CD4-positive, alpha-beta T cell (primary cell): ENCODE measurements at places on chromosomes 16 and 17.

DNA sequence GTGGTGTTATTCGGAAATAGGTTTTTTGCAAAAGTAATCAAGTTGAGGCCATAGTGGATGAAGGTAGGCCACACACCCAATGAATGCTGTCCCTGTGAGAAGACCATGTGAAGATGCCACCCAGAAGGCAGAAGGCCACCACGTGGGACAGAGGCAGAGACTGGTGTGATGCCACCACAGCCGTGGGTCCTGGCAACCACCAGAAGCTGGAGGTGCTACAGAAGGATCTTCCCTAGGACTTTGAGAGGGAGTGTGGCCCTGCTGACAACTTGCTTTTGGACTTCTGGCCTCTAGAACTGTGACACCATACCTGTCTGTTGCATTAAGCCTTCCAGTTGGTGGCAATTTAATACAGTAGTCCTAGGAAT, 49.3 kb downstream of the RMI2 start:
- DNase-seq: no peak

- no peak for DNase-seq
Observed at GRCh38 chr16:66958857-66959703, 2.0 kb upstream of the CES3 start.

GRCh38 chr17:79664930-79665737, 54.3 kb upstream of the RBFOX3 start:
- no peak for DNase-seq

DNA sequence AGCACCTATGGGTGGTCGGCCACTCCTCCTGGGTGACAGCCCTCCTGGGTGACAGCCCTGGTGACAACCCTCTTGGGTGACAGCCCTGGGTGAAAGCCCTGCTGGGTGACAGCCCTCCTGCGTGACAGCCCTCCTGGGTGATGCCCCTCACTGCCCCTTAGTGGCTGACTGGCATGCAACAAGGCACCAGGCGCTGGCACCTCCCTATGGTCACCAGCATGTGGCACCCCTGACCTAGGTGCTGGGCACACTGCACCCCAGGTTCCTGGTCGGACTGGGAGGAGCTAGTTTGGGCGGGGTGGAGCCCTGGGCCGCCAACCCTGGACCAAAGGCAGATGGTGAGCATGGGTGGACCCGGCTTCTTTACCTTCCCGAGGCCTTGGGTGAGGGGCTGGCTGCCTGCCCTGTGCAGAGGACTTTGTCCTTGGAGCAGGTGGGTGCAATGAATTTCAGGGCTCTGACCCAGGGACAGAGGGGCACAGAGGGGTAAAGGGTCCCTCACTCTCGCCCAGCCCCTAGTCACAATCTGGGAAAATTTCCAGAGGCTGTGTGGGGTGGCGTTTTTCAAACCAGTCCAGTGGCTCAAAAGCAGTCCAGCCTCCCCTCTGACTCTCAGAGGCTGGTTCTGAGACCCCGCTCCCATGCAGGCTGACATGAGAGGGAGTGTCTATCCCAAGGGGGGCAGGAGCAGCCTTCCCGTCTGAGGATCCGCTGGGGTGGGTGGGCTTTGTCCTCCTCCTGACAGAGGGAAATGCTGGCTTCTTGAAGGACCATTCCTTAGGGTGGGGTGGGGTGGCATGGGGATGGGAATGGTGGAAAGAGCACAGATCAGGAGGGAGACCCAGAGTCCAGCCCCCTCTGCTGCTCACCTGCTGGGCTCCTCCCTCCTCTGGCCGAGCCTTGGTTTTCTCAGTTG, 25.9 kb upstream of the TNFRSF13B start:
- no peak for DNase-seq

DNA sequence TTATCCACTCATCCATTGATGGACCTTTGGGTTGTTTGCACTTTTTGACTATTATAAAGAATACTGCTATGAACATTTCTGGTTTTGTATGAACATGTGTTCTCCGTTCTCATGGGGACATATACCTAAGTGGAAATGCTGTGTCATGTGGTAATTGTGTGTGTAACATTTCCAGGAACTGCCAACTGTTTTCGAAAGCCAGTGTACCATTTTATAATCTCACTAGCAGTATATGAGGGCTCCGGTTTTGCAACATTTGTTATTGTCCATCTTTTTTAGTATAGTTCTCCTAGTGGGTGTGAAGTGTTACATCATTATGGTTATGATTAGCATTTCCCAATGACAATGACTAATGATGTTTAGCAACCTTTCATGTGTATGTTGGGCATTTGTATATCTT, 5.1 kb upstream of the TRIM25 start:
- DNase-seq: peak; percentile 59

- DNase-seq: peak; percentile 60
Observed at GRCh38 chr16:19639986-19640421, 78.0 kb downstream of the KNOP1 start.

DNA sequence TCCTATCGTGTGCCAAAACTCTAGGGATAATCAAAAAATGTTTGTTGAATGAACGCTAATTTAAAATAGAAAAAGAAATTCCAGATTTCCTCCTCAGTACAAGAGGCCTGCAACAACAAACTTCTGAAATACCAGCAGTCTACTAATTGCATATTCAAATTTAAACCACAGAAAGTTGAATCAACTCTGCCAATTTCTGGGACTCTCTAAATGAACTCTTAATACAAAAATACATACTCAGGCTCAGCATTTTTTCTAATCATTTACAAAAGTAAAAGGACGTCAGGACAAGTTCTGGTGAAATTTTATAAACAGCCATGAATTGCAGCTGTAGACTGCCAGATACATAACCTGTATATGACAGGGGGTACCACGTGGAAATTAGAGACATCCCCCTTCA, 49.0 kb downstream of the KANSL1 start:
- DNase-seq: no peak

- no peak for DNase-seq
Observed at GRCh38 chr17:56130026-56130425, 23.2 kb upstream of the ANKFN1 start.

DNA sequence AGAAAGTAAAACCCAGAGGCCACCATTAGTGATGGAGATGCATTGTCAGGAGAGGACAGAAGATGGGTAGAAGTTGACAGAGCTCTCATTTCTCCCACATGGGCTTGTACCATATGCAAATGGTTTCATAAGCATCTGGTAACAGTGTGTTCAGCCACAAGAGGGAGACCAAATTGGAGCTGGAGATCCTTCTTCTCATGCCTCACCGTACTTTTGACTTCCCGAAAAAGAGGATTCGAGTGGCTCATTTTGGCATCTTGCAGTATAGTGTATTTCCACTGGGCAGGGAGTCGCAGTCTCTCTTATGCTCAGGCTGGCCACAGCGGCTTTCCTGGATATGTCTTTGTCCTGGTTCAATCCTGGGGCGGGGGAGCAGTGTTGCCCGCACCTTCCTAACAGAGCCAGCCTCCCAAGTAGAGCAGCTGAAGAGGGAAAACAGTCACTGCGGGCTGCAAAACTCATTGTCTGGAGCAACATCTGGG, 23.8 kb downstream of the TBC1D3B start:
- no peak for DNase-seq

- peak; percentile 29 for DNase-seq
Observed at GRCh38 chr17:68205808-68206720, 41.8 kb upstream of the AMZ2 start.

DNA sequence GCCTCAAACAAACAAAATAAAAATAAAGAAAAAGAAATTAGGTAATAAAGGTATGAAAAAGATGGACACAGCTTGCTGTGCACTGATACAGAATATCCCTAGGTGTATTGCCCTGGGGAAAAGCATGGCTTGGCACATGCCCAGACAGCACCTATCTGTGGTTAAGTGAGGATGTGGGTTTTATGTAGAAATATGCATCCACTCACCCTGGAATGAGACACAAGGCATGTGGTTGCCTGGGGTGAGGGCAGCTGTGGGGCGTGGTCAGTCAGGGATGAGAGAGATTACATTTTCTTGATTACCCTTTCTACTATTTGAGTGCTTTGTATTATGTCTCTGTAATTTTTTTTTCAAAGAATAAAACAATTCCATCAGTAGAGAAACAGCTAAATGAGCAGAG, 6.9 kb downstream of the PLLP start:
- DNase-seq: peak; percentile 64

- no peak for DNase-seq
Observed at GRCh38 chr17:48247038-48247437, 139.5 kb downstream of the SNX11 start.

DNA sequence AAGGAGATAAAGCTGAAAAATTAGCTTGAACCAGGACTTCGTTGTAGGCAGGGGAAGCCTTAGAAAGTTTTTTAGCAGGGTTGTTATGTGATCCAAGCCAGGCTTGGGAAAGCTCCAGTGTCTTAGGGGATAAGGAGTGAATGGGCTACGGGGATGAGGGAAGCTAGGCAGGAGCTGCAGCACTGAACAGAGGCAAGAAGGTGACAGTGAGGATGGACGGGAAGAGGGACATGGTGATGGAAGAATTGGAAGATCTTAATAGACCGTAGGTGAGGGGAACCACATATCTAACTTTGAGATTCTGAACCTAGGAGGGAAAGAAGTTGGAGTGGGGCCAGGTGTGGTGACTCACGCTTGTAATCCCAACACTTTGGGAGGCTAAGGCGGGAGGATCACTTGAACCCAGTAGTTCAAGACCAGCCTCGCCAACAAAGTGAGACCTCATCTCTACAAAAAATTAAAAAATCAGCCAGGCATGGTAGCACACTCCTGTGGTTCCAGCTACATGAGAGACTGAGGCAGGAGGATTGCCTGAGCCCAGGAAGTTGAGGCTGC, 3.2 kb downstream of the RHBDL3 start:
- DNase-seq: no peak

DNA sequence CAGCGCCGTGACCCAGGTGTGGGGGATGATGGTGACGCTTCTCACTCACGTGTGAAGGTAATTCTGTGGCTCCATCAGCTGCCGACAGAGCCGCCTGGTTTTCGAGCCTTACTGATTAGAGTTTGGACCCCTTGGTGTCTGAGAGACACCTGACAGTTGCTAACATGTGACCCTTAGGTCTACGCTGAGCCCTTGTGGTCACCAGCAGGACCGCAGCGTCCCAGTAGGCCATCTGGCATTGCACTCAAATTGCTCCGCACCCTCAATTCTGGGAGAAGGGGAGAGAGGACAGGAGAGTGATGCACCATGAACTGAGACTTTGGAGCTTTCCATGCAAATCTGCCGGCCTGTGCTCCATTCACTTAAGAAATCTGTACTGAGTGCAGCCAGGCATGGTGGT, 2.5 kb downstream of the FLYWCH1 start:
- no peak for DNase-seq

- DNase-seq: no peak
Observed at GRCh38 chr16:47213761-47214440, 70.2 kb upstream of the NETO2 start.

- DNase-seq: no peak
Observed at GRCh38 chr16:57062329-57062728, 30.1 kb upstream of the CPNE2 start.

GRCh38 chr16:1193143-1193824, 31.8 kb downstream of the TPSG1 start:
- DNase-seq: no peak

- DNase-seq: no peak
Observed at GRCh38 chr17:65535777-65536572, 25.5 kb downstream of the AXIN2 start.

- peak; percentile 35 for DNase-seq
Observed at GRCh38 chr17:2691069-2691871, 20.3 kb downstream of the CLUH start.

DNA sequence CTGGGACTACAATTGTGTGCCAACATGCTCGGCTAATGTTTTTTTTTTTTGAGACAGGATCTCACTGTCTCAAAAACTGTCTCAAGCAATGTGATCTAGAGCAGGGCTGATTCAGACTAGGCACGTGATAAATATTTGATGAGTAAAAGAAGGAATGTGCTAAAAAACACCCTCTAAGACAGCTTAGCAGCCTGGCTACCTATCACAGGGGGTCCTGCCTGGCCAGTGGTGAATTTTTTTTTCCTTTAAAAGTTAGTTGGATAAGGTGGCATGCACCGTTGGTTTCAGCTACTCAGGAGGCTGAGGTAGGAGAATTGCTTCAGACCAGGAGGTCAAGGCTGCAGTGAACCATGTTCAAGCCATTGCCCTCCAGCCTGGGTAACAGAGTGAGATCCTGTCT, 14.8 kb upstream of the GPATCH8 start:
- DNase-seq: no peak

GRCh38 chr16:48450367-48450766, 65.2 kb upstream of the SIAH1 start:
- no peak for DNase-seq

- DNase-seq: no peak
Observed at GRCh38 chr17:18370761-18371160, 6.8 kb upstream of the EVPLL start.

GRCh38 chr17:54813896-54814295, 86.8 kb upstream of the TOM1L1 start:
- no peak for DNase-seq

GRCh38 chr16:54886078-54886477, 44.6 kb upstream of the IRX5 start:
- no peak for DNase-seq

GRCh38 chr16:31397096-31397660, 4.0 kb downstream of the ITGAD start:
- DNase-seq: no peak

GRCh38 chr17:27456681-27457359, 572 bp downstream of the KSR1 start:
- DNase-seq: no peak

DNA sequence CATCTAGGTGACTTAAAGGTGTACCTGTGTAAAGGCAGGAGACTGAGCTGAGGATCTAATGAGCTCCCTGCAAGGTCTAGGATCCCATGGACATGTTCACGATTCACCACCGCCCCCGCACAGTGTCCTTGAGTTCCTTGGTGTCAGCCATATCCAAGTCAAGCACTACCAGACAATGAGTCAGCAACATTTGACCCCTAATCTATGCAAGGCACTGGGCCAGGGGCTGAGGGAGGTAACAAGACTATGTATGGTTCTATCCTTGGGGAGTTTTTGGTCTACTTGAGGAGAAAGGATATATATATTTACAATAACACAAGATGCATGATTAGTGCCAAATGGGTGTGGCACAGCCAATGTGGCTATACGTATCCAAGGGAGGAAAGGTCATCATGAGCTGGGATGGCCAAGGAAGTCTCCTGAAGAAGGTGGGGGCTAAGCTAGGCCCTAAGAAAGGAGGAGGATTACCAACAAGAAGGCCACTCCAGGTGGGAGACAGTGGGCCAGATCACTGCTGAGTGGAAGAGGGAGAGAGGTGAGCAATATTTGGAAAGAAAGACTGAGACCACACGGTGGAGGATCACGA, 35.0 kb downstream of the ITGB3 start:
- DNase-seq: no peak

GRCh38 chr16:11735787-11736186, 6.9 kb downstream of the TXNDC11 start:
- DNase-seq: no peak

GRCh38 chr16:56852401-56852730, 12.6 kb upstream of the SLC12A3 start:
- DNase-seq: no peak

DNA sequence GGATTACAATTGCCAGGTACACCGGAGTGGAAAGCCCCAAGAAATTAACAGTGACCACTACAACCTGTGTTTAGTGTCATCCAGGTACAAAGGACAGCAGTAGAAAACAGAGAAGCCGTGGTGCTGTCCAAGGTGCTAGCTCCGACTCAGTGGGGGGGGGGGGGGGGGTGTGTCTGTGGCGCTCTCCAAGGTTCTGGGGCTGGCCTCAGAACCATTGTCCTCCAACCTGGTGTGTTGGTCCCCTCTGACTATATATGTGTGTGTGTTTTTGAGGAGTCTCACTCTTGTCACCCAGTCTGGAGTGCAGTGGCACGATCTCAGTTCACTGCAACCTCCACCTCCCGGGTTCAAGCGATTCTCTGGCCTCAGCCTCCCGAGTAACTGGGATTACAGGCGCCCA, 5.8 kb upstream of the ZNF23 start:
- DNase-seq: peak; percentile 23

- DNase-seq: no peak
Observed at GRCh38 chr17:61097781-61098180, 301.9 kb upstream of the TBX2 start.
